Stimulated activated CD8-positive, alpha-beta memory T cell treated with anti-CD3 and anti-CD28 coated beads, Interleukin-12 subunit alpha, Interleukin-12 subunit beta, amount 100 ng/mL, for 1 hour (primary cell): ENCODE measurements at places on chromosomes 2 and 18.

DNA sequence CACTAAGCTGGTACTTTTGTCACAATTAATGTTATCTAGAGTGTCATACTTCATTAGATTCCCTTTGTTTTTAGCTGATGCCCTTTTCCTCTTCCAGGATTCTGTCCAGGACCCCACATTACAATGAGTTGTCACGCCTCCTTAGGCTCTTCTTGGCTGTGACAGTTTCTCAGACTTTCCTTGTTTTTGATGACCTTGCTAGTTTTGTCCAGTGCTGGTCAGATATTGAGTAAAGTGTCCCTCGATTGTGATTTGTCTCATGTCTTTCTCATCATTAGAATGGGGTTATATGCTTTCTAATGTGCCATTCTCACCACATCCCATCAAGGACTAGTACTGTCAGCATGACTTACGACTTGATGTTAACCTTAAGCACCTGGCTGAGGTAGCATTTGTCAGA is 162.3 kb downstream of the FHOD3 start:
- no peak for DNase-seq

DNA sequence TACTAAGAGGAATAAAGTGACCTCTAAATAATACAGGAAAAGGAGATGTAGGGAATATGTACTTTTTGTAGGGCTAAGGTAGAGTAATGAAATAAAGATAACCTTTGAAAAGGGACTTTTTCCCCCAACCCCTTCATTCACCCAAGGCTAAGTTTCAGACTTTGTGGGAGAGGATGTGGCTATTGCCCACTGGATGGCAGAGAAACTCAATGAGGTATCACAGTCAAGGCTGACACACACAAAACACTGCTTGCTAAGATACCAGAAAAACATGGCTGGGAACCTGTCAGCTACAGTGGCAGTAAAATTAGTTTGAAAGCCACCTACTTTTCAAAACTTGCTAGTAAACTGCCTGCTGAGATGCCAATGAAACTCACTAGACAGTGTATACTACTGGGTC is 158.8 kb upstream of the WDSUB1 start:
- no peak for DNase-seq

DNA sequence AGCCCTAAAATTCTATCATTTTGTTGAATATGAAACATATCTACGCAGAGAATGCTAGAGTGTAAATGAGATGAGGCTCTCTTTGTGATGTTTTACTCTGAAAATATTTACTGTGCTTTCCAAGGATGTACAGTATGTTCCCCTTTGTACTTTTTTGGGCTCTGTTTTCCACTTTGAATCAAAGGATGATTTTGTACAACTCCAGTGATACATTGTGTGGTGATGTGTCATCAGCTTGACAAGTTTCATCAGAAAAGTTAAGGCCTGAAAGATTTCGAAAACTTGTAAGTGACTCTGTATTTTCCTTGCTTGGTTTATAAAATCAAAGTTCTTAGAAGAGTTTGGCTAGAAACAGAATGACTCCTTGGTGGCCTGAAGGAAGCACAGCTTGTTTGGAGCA is 206.3 kb downstream of the LTBP1 start:
- no peak for DNase-seq

- DNase-seq = no peak
Observed at GRCh38 chr2:95722131-95722697, 130.4 kb downstream of the TRIM43 start.

GRCh38 chr2:145930318-145930717 is 1410.4 kb upstream of the ZEB2 start:
- DNase-seq = no peak

DNA sequence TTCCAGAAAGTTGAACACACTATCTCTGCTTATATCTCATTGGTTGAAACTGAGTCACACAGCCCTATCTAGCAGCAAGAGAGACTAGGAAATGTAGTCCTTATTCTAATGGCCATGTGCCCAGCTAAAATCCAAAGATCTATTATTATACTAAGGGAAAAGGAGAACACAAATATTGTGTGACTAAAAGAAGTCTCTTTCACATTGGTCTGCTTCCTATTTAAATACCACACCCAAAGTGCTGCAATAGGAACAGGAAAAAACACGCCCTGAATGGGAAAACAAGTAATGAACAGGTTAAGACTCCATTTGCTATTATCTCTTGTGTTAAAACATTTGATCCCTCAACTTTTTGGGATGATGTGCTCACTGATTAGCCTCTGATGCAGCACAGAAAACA is 86.8 kb upstream of the BARD1 start:
- no peak for DNase-seq

DNA sequence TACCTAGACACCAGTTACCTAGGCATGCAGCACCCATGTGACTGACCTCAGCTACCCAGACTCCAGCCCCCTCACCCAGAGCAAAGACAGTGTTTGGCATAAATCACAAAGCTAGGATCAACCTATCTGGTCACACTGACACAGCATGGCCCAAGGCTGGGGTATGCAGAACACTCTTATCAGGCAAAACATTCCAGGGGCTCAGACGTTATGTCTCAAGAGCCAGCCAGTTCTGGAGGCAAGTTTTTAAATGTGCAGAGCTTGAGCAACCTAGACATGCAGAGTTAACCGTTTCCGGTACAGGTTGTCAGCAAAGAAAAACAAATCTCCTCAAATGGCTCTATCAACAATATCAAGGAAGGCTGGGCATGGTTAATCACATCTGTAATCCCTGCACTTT is 92.8 kb downstream of the AP1S3 start:
- DNase-seq = no peak

GRCh38 chr2:11396467-11397445 is 52.3 kb upstream of the ROCK2 start:
- no peak for DNase-seq

- DNase-seq = no peak
Observed at GRCh38 chr2:165443511-165443910, 26.0 kb upstream of the CSRNP3 start.

- DNase-seq = no peak
Observed at GRCh38 chr2:58046335-58046584, 346 bp upstream of the VRK2 start.

DNA sequence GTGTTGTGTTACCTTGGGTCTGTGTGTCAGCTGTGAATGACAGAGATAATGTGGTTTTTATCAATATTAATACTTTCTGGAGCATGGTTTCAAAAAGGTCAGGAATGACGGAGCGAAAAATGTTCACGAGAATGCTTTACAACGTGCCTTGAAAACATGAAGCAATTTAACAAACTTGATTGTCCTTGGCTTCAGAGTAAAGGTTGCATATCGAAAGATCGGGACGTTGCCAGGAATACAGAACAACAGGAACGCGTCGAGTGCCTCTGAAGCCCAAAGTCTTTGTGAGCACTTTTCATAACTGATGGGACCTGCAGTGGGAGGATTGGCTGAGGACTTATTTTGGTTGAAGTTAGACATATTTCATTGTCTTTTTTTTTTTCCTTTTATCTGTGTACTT is 206.1 kb downstream of the ZNF407 start:
- DNase-seq = no peak

DNA sequence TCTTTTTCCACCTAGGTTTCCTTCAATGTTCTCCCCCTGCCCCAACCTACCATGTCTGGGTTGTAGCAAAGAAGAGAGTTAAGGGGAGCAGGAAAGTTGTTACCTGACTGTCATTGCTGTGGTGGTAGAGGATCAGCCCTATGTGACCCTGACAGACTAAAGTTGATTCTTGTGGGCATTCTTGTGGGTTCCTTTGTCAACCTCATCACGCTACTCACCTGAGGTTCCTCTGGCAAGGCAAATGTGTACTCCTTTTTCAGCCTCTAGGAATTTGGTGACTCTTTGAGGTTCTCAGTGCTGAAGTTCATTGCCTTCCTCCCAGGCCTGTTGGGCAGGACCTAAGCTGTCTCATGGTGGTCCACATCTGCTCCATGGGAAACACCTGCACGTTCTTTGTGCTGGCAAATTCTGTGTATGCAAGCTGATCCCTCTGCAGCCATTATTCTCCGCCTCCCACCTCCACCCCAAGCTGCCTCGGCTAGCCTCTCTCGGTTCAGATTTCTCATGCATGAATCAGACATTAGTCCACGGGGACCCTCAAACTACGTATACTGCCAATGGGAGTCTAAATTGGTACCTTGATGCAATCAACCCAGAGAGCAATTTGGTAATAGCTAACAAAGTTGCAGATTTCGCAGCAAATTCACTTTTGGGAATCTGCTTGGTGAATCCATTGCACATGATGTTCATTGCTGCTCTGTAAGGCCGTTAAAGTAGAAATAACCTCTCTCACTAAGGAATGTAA is 1.5 kb upstream of the GMCL1 start:
- no peak for DNase-seq

- DNase-seq = no peak
Observed at GRCh38 chr2:220163486-220163885, 536.1 kb downstream of the SLC4A3 start.

DNA sequence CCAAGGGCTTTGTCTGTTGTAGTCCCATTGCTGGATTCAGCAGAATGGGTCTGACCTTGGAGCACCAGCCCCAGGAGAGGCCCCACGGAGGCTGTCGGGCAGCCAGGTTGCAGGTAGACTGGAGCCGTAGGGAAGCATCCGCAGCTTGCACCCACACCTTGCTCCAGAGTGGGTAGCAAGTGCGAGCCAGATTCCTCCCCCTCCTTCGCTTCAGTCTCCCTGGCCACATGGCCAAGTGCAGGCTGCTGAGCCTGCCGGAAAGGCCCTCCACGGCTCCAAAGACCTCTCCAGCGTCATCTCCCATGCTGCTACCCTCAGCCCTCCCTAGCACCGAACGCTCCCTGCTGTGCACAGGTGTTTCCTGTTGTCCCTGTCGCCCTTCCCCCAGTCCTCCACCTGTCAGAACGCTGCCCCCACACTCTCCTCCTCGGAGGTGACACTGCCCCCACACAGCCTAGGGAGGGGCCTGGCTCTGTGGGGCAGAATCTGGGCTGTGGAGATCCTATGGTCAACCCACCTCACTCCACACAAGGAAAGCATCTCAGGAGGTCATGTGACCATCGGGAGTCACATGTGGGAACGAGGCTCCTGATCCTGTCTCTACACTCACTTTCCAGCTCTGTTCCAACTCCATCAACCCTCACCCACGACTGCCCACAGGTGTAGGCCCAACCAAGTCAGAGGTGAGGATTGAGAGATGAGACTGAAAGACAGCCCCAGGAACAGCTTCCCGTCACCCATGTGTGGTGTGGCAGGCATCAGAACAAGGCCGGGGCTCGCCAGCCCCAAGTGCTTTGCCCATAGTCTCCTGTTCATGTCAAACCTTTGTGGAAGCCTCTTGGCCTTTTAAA is 8.3 kb downstream of the KCNF1 start:
- no peak for DNase-seq

GRCh38 chr2:67709835-67710234 is 312.7 kb downstream of the ETAA1 start:
- no peak for DNase-seq

DNA sequence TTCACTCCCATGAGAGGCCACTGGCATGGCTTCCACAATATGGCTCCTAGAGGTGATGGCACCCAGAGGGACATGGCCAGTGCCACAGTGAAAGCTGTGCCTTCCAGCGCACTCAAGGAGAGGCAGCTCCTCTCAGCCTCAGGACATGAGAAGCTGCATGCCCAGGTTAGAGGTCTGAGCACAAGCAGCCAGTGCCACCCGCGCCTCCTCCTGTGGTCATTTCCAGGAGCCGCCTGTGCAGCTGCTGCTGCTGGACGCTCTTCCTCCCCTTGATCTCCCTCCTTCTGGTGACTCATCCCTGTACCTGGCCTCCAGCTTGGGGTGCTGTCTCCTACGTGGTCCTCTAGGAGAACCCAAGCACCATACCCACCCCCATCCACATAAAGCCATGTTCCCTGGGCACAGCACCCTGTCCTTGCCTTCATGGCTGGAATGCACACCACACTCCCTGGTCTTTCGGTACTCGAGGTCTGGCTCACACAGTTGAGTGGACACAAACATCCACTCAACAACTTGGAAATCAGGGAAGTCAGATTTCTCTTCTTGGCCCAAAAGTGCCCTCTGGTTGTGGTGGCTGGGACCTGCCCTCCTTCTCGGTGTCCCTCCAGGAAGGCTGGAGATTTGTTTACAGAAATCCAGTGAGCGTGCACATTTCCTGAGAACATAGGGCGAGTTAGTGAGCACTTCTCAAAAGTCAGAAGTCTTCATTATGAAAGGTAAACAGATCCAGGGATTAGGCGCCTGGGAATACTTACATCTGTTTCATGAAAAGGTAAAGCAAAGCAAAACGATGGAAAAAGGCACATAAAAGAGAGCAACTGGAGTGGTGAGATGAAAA is 96.7 kb downstream of the EIPR1 start:
- no peak for DNase-seq

DNA sequence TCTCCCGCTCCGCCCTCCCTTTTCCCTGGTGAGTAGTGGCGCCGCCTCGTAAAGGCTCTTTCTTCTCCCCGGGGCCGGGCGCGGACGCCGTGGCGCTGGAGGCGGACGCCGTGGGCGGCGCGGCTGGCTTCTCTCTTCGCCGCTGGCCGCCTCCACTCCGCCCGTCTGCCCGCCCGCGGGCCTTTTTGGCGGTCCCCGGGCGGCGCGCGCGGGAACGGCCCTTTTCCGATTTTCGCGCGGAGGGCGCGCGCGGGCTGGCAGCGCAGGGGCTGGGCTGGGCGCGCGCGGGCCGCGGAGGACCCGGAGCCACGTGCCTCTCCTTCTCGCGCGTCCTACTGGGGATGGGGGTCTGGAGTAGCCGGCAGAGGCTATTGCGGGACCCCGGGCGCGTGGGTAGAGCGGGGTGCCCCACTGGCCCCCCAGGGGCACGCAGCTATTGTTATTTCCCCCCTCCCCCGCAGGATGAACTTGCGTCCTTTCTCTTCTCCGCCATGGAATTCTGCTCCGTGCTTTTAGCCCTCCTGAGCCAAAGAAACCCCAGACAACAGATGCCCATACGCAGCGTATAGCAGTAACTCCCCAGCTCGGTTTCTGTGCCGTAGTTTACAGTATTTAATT is 472 bp downstream of the SLC20A1 start:
- DNase-seq = no peak

- no peak for DNase-seq
Observed at GRCh38 chr18:35732636-35733035, 151.1 kb downstream of the GALNT1 start.

- no peak for DNase-seq
Observed at GRCh38 chr2:235900631-235901030, 267.6 kb downstream of the GBX2 start.

GRCh38 chr2:85159589-85159988 is 26.4 kb downstream of the TCF7L1 start:
- no peak for DNase-seq

DNA sequence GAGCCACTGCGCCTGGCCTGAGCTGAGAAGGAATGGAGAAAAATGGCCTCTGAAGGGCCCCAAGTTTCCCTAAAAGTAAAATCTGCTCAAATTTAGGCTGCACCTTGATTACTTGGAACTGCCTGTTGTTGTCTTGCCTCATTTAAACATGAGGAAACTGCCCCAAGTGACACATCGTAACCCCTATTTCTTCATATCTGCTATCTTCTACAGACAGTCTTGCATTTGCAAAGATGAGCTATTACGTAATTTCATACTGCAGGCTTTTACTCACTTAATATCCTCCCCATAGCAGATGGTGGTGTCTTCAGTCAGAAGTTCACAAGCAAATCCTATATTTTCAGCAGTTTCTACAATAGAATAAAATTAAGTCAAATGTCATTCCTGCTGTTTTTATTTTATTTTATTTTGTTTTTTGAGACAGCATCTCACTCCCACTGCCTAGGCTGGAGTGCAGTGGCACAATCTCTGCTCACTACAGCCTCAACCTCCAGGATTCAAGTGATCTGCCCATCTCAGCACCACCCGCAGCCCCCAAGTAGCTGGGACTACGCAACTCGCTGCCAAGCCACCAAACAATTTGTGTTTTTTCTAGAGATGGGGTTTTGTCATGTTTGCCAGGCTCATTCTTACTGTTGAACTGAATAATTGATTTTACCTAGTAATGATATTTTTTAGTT is 45.3 kb upstream of the NARS1 start:
- no peak for DNase-seq

- DNase-seq = no peak
Observed at GRCh38 chr2:168378960-168379669, 77.0 kb upstream of the CERS6 start.
